ENCODE measurements at places on chromosomes 2 and 18. TPM values are rescaled to one million over a fixed set of nuclear protein-coding genes. Genes with fewer than 3 reads are reported as not detected.

The DTNA gene
- 33.7 TPM for total RNA-seq

The AFF3 gene
- 8.5 TPM for total RNA-seq

The TMEM200C gene
- total RNA-seq = 1.6 TPM

The NBAS gene
- total RNA-seq = 60.5 TPM

The DNER gene
- total RNA-seq = 24.7 TPM

The IRS1 gene
- total RNA-seq = 46.7 TPM
